ENCODE measurements at places on chromosomes 7 and 10. TPM values are rescaled to one million over a fixed set of nuclear protein-coding genes. Genes with fewer than 3 reads are reported as not detected.

GTF2IRD1 gene
- total RNA-seq, result 20.0 TPM

IMMP2L gene
- 34.1 TPM for total RNA-seq

LMOD2 gene
- not detected for total RNA-seq

TMEM236 gene
- 0.44 TPM for total RNA-seq

MOGAT3 gene
- not detected for total RNA-seq

- DNase-seq, result no peak
- peak overlapping the region; percentile 8 for H3K27ac ChIP-seq
- no peak overlapping the region for H3K4me3 ChIP-seq
Observed at GRCh38 chr10:74439213-74439612, 288.2 kb downstream of the ADK start.

GRCh38 chr10:1454428-1454827 lies 282.9 kb downstream of the ADARB2 start:
- H3K27ac ChIP-seq, result no peak overlapping the region
- DNase-seq, result no peak
- no peaks in the 10 kb centered on the region for H3K27me3 ChIP-seq
- no peaks in the 10 kb centered on the region for H3K36me3 ChIP-seq
- no peaks in the 10 kb centered on the region for H3K4me1 ChIP-seq
- no peak overlapping the region for H3K4me3 ChIP-seq

PDE6C gene
- not detected for total RNA-seq

AZGP1 gene
- total RNA-seq, result 0.50 TPM

DNA sequence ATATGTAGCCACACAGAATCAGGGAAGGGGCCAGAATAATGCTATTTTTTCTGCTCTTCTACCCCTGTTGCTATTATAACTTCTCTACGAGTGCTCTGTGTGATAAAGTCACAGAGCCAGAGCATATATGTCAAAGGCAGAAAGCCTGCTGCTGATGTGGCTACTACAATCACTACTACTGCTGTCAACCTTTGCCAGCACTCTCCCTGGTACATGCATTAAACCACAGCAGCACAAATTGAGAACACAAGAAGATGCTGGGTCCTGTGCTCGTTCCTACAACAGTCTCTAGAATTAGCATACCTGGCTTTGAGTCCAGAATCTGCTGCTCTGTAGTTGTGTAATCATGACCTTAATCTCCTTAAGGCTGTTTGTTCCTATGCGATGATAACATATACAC lies 108.6 kb downstream of the SEMA3A start:
- H3K27me3 ChIP-seq, result no peaks in the 10 kb centered on the region
- no peaks in the 10 kb centered on the region for H3K4me1 ChIP-seq
- DNase-seq, result no peak
- no peak overlapping the region for H3K27ac ChIP-seq
- no peaks in the 10 kb centered on the region for H3K36me3 ChIP-seq

ARMS2 gene
- not detected for total RNA-seq

DNA sequence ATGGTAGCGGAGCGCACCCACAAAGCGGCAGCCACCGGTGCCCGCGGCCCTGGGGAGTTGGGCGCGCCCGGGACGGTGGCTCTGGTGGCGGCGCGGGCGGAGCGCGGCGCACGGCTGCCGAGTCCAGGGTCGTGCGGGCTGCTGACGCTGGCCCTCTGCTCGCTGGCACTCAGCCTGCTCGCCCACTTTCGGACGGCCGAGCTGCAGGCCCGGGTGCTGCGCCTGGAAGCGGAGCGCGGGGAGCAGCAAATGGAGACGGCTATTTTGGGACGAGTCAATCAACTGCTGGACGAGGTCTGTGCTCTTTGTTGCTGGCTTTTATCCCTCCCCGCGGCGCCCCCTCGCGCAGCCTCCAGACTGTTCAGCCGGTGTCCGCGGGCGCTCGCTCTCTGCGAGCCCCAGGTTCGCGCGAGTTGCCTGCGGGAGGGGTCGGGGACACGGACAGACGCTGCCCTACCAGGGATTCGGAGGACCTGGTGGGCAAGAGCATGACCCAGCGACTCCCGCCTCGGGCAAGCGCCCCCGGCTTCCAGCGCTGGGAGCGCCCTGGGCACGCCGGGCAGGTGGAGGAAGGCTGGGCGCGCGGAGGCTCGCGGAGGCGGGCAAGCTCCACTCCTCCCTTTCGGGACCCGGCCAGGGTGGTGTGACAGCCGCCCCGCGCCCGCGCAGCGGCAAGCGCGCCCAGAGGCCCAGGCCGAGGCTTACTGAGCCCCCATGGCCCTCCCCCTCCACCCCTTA lies 887 bp downstream of the COL13A1 start:
- peaks cover 25% of the 10 kb centered on the region for H3K27me3 ChIP-seq
- no peaks in the 10 kb centered on the region for H3K36me3 ChIP-seq
- no peak for DNase-seq
- no peak overlapping the region for H3K4me3 ChIP-seq
- H3K27ac ChIP-seq, result no peak overlapping the region

AQP1 gene
- 51.9 TPM for total RNA-seq

- no peaks in the 10 kb centered on the region for H3K4me1 ChIP-seq
- DNase-seq, result no peak
- no peaks in the 10 kb centered on the region for H3K36me3 ChIP-seq
- no peak overlapping the region for H3K4me3 ChIP-seq
- H3K27me3 ChIP-seq, result no peaks in the 10 kb centered on the region
Observed at GRCh38 chr7:32390210-32390609, 100.0 kb downstream of the LSM5 start.

HMX2 gene
- total RNA-seq, result not detected

DNA sequence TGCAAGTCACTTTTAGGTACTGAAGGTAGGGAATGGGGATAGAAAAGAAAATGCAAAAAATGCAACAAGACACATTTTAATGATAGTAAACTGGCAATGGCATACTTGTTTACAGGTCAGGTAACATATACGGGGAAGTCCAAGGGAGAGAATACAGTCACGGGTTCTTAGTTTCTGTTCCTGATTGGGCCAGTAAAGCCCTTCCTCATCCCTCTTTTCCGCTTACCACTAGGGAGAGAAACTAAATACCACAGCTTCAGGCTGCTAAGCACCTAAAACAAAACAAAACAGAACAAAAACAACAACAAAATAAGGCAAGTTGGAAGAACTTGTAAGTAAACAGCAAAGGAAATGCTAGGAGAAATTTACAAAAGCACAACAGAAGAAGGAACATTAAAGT lies 65.2 kb upstream of the OGDHL start:
- no peaks in the 10 kb centered on the region for H3K27me3 ChIP-seq
- no peak overlapping the region for H3K27ac ChIP-seq
- H3K36me3 ChIP-seq, result no peaks in the 10 kb centered on the region
- H3K4me3 ChIP-seq, result no peak overlapping the region
- DNase-seq, result no peak
- no peaks in the 10 kb centered on the region for H3K4me1 ChIP-seq

GRCh38 chr7:3427957-3428356 lies 126.9 kb downstream of the SDK1 start:
- no peaks in the 10 kb centered on the region for H3K36me3 ChIP-seq
- DNase-seq, result no peak
- H3K4me3 ChIP-seq, result no peak overlapping the region
- no peaks in the 10 kb centered on the region for H3K27me3 ChIP-seq

GRCh38 chr7:54992871-54993475 lies 25.8 kb upstream of the EGFR start:
- H3K4me3 ChIP-seq, result no peak overlapping the region
- H3K36me3 ChIP-seq, result no peaks in the 10 kb centered on the region
- H3K4me1 ChIP-seq, result no peaks in the 10 kb centered on the region
- no peaks in the 10 kb centered on the region for H3K27me3 ChIP-seq
- no peak overlapping the region for H3K27ac ChIP-seq
- no peak for DNase-seq

TPST1 gene
- total RNA-seq, result 22.8 TPM

- H3K36me3 ChIP-seq, result no peaks in the 10 kb centered on the region
- no peaks in the 10 kb centered on the region for H3K27me3 ChIP-seq
- H3K4me1 ChIP-seq, result no peaks in the 10 kb centered on the region
- DNase-seq, result peak; percentile 37
Observed at GRCh38 chr7:42690794-42691639, 220.9 kb downstream of the C7orf25 start.

FRMPD2 gene
- not detected for total RNA-seq

- H3K27me3 ChIP-seq, result no peaks in the 10 kb centered on the region
- peaks cover 5% of the 10 kb centered on the region for H3K4me1 ChIP-seq
- DNase-seq, result peak; percentile 16
- no peaks in the 10 kb centered on the region for H3K36me3 ChIP-seq
- no peak overlapping the region for H3K4me3 ChIP-seq
Observed at GRCh38 chr10:93420091-93420490, 62.0 kb downstream of the MYOF start.

- no peak for DNase-seq
- no peaks in the 10 kb centered on the region for H3K36me3 ChIP-seq
- H3K4me1 ChIP-seq, result no peaks in the 10 kb centered on the region
- no peak overlapping the region for H3K27ac ChIP-seq
- H3K27me3 ChIP-seq, result no peaks in the 10 kb centered on the region
- H3K4me3 ChIP-seq, result no peak overlapping the region
Observed at GRCh38 chr7:1004018-1004852, 21.3 kb downstream of the CYP2W1 start.

EBLN1 gene
- total RNA-seq, result not detected

LEP gene
- 0.29 TPM for total RNA-seq

- no peak overlapping the region for H3K27ac ChIP-seq
- DNase-seq, result no peak
- no peak overlapping the region for H3K4me3 ChIP-seq
- no peaks in the 10 kb centered on the region for H3K4me1 ChIP-seq
- H3K27me3 ChIP-seq, result no peaks in the 10 kb centered on the region
- no peaks in the 10 kb centered on the region for H3K36me3 ChIP-seq
Observed at GRCh38 chr7:155839461-155839860, 27.2 kb upstream of the SHH start.

- DNase-seq, result no peak
- H3K4me1 ChIP-seq, result no peaks in the 10 kb centered on the region
- no peaks in the 10 kb centered on the region for H3K36me3 ChIP-seq
- H3K4me3 ChIP-seq, result no peak overlapping the region
Observed at GRCh38 chr7:78218876-78219275, 420.3 kb downstream of the PHTF2 start.

GRCh38 chr10:130430852-130431704 lies 294.9 kb downstream of the GLRX3 start:
- no peak overlapping the region for H3K27ac ChIP-seq
- no peaks in the 10 kb centered on the region for H3K27me3 ChIP-seq

DNA sequence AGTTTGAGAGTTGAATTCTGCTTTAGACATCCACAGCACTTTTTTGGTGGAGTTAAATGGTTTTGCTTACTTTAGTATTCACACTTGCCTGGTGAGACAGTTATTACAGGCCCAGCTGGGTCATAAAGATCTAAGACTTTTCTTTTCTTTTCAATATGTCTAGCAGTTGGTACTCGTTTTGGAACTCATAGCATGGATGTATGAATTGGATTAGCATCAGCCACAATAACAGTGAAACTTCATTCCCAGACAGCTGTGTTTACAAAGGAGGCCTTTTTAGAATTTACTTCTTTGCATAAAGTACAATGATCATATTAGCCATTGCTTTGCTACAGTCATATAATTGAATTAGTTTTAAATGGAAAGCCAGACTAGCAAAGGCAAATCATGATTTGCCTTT lies 168.4 kb upstream of the DKK1 start:
- H3K27ac ChIP-seq, result no peak overlapping the region
- no peaks in the 10 kb centered on the region for H3K36me3 ChIP-seq
- no peaks in the 10 kb centered on the region for H3K4me1 ChIP-seq
- no peak for DNase-seq

- DNase-seq, result no peak
- H3K27ac ChIP-seq, result no peak overlapping the region
- no peaks in the 10 kb centered on the region for H3K36me3 ChIP-seq
- no peaks in the 10 kb centered on the region for H3K4me1 ChIP-seq
Observed at GRCh38 chr7:120615703-120616102, 242.2 kb downstream of the TSPAN12 start.

- no peak overlapping the region for H3K4me3 ChIP-seq
- peak; percentile 82 for DNase-seq
- no peaks in the 10 kb centered on the region for H3K27me3 ChIP-seq
- H3K27ac ChIP-seq, result peak overlapping the region; percentile 39
- H3K4me1 ChIP-seq, result peaks cover 4% of the 10 kb centered on the region
Observed at GRCh38 chr10:5932345-5932744, 42.3 kb downstream of the FBH1 start.

GRCh38 chr7:45713669-45714520 lies 139.7 kb downstream of the ADCY1 start:
- no peak overlapping the region for H3K27ac ChIP-seq
- H3K4me1 ChIP-seq, result peaks cover 4% of the 10 kb centered on the region
- H3K27me3 ChIP-seq, result no peaks in the 10 kb centered on the region
- no peaks in the 10 kb centered on the region for H3K36me3 ChIP-seq
- peak; percentile 17 for DNase-seq
- H3K4me3 ChIP-seq, result no peak overlapping the region

RADIL gene
- 1.0 TPM for total RNA-seq

SAP25 gene
- not detected for total RNA-seq

GRCh38 chr7:104137971-104138370 lies 69.8 kb downstream of the ORC5 start:
- H3K4me3 ChIP-seq, result no peak overlapping the region
- H3K4me1 ChIP-seq, result no peaks in the 10 kb centered on the region
- peaks cover 9% of the 10 kb centered on the region for H3K36me3 ChIP-seq
- no peak for DNase-seq
- H3K27me3 ChIP-seq, result no peaks in the 10 kb centered on the region

ADARB2 gene
- 0.14 TPM for total RNA-seq

GRCh38 chr10:92965314-92965713 lies 95.3 kb upstream of the CYP26C1 start:
- H3K36me3 ChIP-seq, result no peaks in the 10 kb centered on the region
- no peaks in the 10 kb centered on the region for H3K27me3 ChIP-seq
- DNase-seq, result no peak
- H3K4me1 ChIP-seq, result no peaks in the 10 kb centered on the region

PPP1R17 gene
- not detected for total RNA-seq

DNA sequence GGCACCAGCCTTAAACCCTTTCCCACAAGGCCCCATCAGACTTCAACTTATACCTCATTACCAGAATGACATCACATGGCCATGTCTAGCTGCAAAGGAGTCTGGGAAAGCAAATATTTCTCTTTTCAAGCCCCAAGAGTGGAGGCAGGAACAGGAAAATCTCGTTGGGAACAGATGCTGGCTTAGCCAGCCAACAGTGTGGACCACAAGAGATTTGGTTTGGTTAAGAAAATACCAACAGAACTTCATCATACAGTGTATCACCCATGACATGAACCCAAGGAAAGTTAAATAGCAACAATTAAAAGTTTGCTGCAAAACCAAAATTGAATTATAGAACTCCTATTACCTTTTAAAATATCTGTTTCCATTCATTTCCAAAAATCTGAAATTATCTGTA lies 2.2 kb upstream of the MET start:
- no peaks in the 10 kb centered on the region for H3K27me3 ChIP-seq
- no peak for DNase-seq
- H3K27ac ChIP-seq, result no peak overlapping the region
- peaks cover 10% of the 10 kb centered on the region for H3K4me1 ChIP-seq
- H3K36me3 ChIP-seq, result no peaks in the 10 kb centered on the region
- no peak overlapping the region for H3K4me3 ChIP-seq

GRCh38 chr7:134632937-134633540 lies 13.6 kb upstream of the BPGM start:
- DNase-seq, result no peak
- no peak overlapping the region for H3K4me3 ChIP-seq
- H3K27me3 ChIP-seq, result no peaks in the 10 kb centered on the region

All from adrenal gland (tissue), 19 donors.